Activated CD8-positive, alpha-beta memory T cell treated with anti-CD3 and anti-CD28 coated beads, Interleukin-2, amount 50 U/mL, for 48 hours (primary cell): ENCODE measurements at places on chromosomes 3 and 15.

GRCh38 chr3:178036451-178037144 lies 499.6 kb upstream of the KCNMB2 start:
- no peak for DNase-seq

DNA sequence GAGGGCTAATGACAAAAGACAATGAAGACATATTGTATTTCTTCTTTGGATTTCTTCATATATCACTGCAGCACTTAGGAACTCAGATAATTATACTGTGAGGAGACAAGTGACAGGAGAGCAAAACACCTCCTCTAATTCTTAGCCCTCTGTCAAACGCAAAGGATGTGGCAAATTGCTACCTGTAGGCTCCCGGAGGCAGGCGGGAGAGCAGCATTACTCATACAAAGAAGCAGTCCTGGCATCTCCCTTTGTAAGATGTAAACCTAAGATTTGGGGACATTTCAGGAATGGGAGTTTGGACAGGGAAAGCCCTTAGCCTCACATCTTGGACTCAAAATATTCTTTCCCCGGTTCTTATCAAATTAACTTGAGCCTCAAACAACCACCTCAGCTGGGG lies 460.8 kb downstream of the SOX2 start:
- DNase-seq: no peak

DNA sequence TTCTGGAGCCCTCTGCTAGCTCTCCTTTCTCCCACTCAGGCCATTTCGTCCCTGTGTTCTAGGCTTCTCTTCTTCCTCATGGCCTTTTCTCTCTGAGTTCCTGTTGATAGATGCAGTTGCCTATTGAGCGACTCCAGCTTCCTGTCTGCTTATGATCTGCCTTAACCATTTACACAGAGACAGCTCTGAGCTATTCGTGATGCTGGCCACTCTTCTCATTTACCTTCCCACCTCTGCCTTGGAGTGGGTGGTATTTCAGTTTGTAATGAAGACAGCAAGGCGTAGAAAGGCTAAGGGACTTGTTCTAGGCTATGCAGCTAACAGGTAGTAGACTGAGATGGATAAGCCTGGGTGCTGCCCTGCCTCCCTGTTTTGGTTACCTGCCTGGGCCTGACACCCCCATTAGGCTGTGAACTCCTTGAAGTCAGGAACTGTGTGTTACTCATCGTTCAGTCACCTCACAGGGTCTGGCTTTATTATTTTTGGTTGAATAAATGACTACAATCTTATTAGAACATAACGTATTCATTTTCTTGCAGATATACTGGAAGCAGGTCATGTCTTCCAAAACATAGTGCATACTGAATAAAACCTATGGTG lies 12.6 kb upstream of the ZBTB47 start:
- DNase-seq: no peak

- no peak for DNase-seq
Observed at GRCh38 chr3:36297195-36297594, 83.1 kb upstream of the STAC start.

GRCh38 chr15:74203914-74204431 lies 1.4 kb upstream of the STRA6 start:
- no peak for DNase-seq

- DNase-seq: no peak
Observed at GRCh38 chr3:115624029-115624741, 875 bp downstream of the GAP43 start.

DNA sequence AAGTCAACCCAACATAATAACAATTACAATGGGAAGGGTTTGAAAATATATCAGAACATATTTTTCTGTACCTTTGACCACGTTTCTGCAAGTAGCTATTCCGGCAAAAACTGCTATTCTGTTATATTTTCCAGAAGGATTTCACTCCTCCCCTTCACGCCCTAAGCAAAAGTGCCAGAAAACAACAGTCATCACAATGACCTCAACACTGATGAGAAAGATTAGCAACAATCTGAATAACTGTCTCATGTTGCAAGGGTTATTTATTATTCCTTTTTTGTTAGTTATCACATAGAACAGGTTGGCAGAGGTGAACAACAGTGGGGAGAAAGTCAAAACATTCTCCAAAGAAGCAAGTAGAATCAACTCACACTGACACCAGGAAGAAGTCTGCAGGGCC lies 269.4 kb upstream of the ARRDC4 start:
- no peak for DNase-seq

GRCh38 chr3:174242311-174243041 lies 616.7 kb upstream of the NAALADL2 start:
- no peak for DNase-seq

DNA sequence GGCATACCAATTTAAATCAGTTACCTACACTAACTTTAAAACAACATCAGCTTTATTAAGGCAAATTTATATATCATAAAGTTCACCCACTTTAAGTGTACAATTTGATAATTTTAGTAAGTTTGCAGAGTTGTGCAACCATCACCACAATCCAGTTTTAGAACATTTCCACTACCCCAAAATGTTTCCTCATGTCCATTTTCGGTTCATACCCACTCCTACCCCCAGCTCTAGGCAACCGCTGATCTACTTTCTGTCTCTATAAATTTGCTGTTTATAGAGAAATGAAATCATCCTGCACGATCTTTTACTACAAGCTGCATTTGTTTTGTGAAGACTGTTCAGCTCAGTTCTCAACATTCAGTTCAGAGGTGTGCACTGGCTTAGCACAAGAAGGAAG lies 31.5 kb upstream of the FAM81A start:
- DNase-seq: no peak

GRCh38 chr15:40511472-40512133 lies 40.8 kb downstream of the CHST14 start:
- DNase-seq: peak; percentile 60

- no peak for DNase-seq
Observed at GRCh38 chr3:126578702-126579101, 20.0 kb upstream of the C3orf22 start.

DNA sequence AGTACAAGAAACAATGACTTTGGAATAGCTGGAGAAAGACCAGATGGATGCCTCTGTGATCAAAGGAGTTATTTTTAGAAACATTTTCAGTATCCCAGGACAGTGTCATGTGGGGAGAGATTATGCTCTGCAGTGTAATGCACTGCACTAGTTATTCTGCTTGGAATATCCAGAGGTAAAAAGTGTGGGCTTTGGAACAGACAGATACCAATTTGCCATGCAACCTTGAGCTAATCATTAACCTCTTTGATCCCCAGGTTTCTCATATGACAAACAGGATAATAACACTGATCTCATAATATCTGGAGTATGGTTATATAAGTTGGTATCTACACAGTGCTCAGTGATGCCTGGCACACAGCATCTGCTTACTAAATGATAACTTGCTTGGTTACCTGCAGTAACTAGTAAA lies 12.2 kb upstream of the SLC7A14 start:
- DNase-seq: no peak

- DNase-seq: no peak
Observed at GRCh38 chr15:60442763-60443162, 36.2 kb downstream of the ICE2 start.

DNA sequence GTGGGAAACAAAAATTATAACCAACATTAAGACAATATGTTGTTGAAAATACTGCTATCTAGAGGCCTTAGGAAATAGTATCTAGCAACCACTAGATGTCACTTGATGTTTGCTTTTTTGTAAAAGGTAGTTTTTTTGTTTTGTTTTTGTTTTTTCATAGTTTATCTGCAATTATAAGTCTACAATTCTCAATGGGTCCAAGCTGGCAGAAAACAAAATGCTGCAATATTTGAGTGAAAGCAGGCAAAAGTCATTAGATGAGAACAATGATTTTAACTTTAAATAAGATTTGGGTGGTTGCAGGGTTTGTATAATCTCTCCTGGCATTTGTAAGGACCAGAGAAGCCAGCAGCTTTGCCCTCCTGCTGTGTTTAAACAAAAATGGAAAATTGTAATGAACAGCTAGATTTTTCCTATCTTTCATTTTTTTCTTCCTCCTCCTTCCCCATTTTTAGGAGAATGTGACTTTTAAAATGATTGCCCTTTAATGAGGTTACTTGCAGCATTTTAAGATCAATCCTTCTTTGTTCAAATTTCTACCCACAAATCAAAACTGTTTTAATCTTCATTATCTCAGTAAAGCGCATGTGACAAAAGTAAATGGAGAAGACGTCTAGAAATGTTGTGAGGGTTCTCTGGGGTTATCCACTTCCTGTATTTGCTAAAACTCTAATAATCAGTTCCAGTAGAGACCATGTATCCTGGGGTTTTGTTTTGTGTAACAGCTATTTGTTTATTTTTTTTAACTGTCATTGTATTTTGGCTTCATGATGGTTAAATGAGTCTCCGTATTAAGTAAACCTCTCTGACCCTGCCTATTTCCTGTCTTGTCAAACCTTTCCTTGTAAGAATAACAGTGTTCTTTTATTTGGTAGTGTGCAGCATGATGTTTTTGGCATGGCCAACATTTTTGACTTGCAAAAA lies 27.3 kb downstream of the DUT start:
- no peak for DNase-seq

GRCh38 chr3:79364784-79365183 lies 403.0 kb downstream of the ROBO1 start:
- DNase-seq: no peak

DNA sequence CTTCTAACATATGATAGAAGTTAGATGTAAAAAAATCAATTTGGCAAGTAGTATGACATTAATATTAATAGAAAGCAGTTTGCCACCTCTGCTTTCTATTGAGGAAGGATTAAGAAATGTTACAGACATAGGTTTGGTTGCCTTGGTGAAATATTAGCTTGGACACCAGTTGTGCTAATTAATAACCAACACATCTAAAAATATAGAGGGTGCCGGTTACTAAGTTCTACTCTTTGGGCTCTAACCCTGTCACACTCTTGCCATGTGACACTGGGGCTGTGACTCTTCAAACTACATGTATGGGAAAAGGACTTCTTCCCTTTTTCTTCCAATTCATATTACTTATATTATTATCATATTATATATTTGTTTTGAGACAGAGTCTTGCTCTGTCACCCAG lies 64.4 kb downstream of the TRIM71 start:
- DNase-seq: no peak

DNA sequence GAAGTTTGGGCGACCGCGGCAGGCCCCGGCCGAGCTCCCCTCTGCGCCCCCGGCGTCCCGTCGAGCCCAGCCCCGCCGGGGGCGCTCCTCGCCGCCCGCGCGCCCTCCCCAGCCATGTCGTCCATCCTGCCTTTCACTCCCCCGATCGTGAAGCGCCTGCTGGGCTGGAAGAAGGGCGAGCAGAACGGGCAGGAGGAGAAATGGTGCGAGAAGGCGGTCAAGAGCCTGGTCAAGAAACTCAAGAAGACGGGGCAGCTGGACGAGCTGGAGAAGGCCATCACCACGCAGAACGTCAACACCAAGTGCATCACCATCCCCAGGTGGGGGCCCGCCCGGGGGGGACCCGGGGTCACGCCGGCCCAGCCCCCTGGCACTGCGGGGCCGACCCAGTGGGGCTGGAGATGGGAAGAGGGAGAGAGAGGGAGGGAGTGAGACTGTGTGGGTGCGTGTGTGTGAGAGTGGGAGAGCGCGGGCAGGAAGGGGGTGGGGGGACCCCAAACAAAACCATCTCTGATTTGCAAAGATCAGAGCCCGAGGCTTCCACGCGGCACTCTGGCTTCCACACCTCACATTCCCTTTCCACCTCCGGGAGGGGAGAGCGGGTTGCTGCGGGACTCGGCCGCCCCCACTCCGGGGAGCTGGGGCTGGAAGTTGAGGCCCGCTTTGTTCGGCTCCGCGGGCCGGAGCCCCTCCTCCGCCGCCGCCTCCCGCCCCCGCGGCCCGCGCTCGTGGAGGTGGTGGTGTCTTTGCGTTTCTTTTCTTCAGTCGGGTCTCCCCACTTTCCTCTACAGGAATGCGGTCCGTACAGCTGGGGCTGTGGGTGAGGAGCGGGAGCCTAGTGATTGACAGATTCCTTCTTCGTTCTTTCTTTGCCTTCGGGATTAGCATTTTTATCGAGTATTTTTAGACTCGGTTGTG lies 898 bp downstream of the SMAD3 start:
- peak; percentile 68 for DNase-seq

DNA sequence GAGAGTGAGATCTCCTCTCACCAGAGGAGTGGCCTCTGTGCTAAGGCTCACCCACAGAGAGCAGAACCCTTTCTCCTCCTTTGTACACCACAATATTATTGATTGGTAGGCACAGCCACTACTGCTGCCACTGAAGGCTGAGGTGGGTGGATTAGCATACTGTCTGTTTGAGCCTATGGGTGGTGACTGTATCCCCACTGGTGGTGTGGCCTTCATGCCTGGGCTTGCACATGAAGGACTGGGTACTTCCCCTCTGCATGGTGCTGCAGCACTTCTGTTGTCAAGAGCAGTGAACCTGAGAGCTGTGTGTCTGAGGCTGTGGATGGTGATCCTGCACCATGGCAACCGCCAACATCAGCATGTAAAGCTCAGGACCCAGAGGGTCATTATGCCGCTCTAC lies 35.7 kb upstream of the NECTIN3 start:
- DNase-seq: no peak

DNA sequence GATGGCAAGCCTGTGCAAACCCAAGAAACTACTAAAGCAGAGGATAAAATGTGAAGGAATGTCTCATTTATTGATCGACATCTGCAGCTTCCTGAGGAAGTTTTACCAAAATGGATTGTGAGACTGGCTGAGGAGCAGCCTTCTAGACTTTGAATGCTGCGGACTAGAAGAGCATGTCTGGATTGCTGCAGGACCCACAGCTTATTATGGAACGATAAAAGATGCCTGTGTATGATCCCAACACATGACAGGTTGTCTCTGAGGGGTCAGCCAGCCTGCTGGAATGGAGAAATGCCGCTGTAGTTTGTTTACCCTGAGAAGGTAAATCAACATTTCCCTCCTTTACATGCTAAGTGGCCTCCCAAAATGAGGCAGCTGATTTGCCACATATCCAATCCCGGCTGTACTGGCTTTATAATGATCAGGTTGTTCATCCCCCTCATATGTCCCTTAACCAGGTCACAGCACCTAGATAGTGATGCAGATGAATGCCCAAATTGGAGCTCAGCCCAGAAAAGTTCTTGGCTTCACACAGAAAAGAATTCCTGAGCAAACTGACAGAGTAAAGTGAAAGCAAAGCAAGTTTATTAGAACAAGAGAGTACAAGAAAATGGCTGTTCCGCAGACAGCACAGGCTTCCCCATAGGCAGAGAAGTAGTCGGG lies 63.9 kb downstream of the IL12A start:
- DNase-seq: no peak

- no peak for DNase-seq
Observed at GRCh38 chr15:45320581-45321205, 57.7 kb downstream of the GATM start.

- no peak for DNase-seq
Observed at GRCh38 chr15:98080791-98081190, 120.3 kb downstream of the ARRDC4 start.

DNA sequence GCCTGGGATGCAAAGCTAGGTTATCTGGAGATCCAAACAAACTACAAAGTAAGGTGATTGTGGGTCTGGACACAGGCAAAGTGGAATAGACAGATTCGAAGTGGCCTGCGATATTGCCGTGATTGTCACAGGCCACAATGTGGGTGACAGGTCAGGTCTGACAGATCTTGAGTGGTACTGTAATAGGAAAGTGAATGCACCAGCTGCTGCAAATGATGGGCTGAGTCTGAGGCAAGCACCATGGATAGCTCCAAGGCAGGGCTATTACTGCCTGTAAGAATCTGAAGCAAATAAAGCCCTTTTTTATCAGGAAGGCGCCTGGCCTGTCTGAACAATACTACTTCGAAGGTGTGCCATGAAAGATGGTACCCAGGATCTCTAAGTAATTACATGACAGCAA lies 10.0 kb downstream of the ARMC8 start:
- DNase-seq: no peak

- DNase-seq: no peak
Observed at GRCh38 chr3:106710596-106710995, 666.6 kb upstream of the CCDC54 start.
